ENCODE measurements at places on chromosomes 4 and X. TPM values are rescaled to one million over a fixed set of nuclear protein-coding genes. Genes with fewer than 3 reads are reported as not detected.

DNA sequence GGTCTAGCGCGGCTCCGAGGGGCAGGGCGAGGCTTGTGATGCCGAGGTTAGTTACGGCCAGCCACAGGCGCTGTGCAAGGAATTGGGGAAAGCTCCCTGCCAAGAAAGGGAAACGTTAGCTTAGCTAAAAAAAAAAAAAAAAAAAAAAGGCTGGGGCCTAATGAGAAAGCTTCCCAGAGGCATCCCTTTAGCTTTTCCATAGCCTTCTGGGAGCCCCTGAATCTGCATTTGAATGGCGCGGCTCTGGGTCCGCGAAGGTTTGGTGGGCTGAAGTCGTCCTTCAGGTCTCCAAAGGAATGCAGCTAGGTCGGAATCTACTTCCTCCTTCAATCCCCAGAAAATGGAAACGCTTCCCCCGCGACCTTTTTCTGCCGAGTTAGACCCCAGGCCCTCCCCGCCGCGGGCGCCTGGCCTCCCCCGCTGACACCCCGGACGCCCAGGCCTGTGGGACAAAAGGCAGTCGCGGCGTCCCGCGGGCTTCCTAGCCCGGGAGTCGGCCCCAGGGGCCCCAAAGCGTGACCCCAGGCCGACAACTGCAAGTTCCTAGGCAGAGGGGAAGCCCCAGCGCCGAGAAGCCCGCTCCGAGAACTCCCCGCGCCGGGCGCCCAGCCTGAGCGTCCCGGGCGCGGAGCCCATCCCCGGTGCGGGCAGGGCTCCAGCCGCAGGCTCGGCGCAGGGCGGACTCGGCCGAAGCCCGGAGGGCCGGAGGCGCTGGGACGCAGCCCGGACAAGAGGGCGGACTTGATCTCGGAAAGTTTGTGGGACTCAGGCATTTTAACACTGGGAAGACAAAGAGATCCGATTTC lies 605 bp upstream of the FAT1 start:
- H3K27me3 ChIP-seq = peaks cover 28% of the 10 kb centered on the region
- no peak overlapping the region for H3K4me3 ChIP-seq
- DNase-seq = no peak

GRCh38 chrX:138775517-138775916 lies 64.0 kb upstream of the FGF13 start:
- DNase-seq = no peak
- no peaks in the 10 kb centered on the region for H3K36me3 ChIP-seq
- H3K4me3 ChIP-seq = no peak overlapping the region
- no peaks in the 10 kb centered on the region for H3K4me1 ChIP-seq

- H3K27ac ChIP-seq = no peak overlapping the region
- no peak overlapping the region for H3K4me3 ChIP-seq
Measured at GRCh38 chr4:155828628-155829027, 37.4 kb downstream of the ASIC5 start.

DNA sequence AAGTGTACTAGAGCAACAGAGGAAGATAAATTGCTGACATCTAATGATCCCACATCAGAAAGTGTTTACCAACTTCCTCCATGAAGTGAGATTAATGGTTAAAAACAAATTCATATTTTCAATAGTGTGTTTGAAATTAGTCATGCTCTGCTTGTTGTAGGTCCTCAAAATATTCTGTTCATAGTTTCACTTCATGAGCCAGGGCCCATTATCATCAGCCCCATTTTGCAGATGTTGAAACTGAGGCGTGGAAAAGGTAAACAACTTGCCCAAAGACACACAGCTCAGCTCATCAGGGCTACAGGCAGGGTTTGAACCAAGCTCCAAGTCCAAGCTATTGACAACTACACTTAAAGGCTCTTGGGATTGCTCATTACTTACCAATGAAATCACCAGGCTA lies 103.5 kb upstream of the PPARGC1A start:
- H3K27me3 ChIP-seq = no peaks in the 10 kb centered on the region
- no peak overlapping the region for H3K4me3 ChIP-seq
- no peak overlapping the region for H3K27ac ChIP-seq
- no peaks in the 10 kb centered on the region for H3K36me3 ChIP-seq

DNA sequence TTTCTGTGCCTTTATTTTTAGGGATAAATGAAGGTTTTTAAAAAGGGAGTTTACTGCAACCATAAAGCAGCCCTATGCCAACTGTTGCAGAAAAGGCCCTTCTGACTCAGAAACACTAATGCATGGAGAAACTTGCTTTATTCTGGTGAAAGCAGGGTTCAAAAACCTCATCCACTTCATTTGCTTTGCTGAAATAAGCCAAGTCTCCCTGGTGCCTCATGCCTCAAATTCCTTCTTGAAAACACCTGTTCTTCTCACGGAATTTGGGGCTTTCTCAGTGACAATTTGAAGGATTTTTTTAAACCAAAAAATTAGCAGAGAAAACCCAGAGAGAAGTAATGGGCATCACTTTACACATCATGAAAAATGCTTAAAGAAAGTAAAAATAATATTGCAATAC lies 349.0 kb downstream of the PCDH7 start:
- H3K27me3 ChIP-seq = no peaks in the 10 kb centered on the region
- no peak overlapping the region for H3K27ac ChIP-seq
- no peak overlapping the region for H3K4me3 ChIP-seq
- no peaks in the 10 kb centered on the region for H3K36me3 ChIP-seq

SCRG1 gene
- total RNA-seq = not detected

- H3K36me3 ChIP-seq = no peaks in the 10 kb centered on the region
- H3K4me1 ChIP-seq = peaks cover 14% of the 10 kb centered on the region
- no peaks in the 10 kb centered on the region for H3K27me3 ChIP-seq
- DNase-seq = no peak
- H3K4me3 ChIP-seq = peak overlapping the region; percentile 83
Measured at GRCh38 chr4:105147016-105147552, 408 bp downstream of the TET2 start.

DNA sequence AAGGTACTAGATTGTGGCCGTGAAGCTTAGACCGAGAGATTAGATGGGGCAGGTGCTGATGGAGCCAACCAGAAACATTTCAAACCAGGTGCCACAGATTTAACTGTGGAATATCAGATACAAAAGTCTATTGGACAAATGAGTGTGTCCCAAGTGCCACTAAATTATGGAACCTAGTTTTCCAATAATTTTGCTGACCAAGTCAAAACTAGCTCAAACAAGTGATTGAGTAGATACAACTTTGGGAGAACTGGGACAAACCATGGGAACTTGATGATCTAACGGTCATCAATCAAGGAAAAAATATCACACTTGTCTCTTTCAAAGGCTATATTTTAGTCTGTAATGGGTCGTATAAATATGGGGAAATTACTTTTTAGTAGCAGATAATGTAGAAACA lies 562.9 kb downstream of the KCNIP4 start:
- no peak for DNase-seq
- H3K4me3 ChIP-seq = no peak overlapping the region
- no peak overlapping the region for H3K27ac ChIP-seq
- H3K4me1 ChIP-seq = no peaks in the 10 kb centered on the region
- no peaks in the 10 kb centered on the region for H3K36me3 ChIP-seq

DNA sequence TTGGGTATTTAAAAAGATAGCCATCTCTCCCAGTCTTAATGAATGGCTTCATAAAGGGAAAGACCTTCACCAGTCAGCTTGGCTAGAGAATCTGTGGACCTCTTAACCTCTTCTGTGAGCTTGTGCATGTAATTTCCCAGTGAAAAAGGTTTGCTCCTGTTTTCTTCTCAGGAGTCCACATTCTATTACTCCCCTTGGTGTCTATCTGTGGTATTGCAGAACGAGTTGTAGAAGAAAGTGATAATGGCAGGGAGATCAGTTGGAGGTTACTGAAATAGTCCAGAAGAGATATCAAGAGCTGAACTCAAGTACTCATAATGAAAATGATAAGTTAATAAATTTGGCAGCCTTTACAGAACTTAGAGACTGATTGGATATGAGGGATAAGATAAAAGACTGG lies 16.5 kb upstream of the VAMP7 start:
- H3K27me3 ChIP-seq = no peaks in the 10 kb centered on the region
- no peak overlapping the region for H3K27ac ChIP-seq
- no peak overlapping the region for H3K4me3 ChIP-seq
- H3K36me3 ChIP-seq = no peaks in the 10 kb centered on the region
- H3K4me1 ChIP-seq = no peaks in the 10 kb centered on the region

RAB39B gene
- total RNA-seq = 8.8 TPM

DNA sequence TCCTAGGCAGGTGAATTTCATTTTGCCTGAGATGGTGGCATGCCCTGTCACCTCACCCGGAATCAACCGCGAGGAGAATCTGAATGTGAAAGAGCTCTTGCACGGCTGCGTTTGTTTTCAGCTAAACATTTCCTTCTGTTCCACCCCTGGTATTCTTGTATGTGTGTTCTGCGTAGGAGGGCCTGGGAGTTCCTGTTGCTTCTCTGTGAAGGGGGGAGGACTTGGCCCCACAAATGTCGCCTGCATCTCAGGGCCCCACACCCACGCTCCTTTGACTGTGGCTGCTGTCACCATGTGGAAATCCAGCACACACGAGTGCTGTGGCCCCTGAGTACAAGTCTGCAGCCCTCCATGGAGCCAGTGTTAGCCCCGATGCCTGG lies 45.8 kb upstream of the CLCN4 start:
- H3K27ac ChIP-seq = peak overlapping the region; percentile 98
- peak overlapping the region; percentile 18 for H3K4me3 ChIP-seq
- H3K27me3 ChIP-seq = no peaks in the 10 kb centered on the region
- peaks cover 97% of the 10 kb centered on the region for H3K4me1 ChIP-seq

DNA sequence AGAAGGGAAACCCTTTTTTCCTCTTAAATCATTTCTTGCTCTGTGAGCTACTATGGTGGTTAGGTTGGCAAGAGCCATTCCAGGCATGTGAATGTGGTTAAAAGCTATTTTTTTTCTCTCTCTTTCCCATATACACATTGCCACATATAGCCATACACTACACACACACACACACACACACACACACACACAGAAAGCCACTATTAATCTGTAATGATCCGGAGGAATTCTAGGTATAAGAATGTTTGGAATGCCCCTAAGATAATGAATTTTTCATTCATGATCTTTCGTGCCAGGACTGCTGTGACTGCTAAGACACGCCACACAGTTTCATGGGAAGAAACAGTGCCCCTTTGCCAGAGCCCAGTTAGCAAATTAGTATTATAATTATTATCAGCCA lies 21.8 kb upstream of the TLL1 start:
- no peak overlapping the region for H3K4me3 ChIP-seq
- no peaks in the 10 kb centered on the region for H3K4me1 ChIP-seq
- no peak overlapping the region for H3K27ac ChIP-seq
- no peaks in the 10 kb centered on the region for H3K36me3 ChIP-seq
- no peak for DNase-seq

MAGEC2 gene
- total RNA-seq = not detected

GRCh38 chr4:58514299-58514698 lies 1404.1 kb upstream of the IGFBP7 start:
- H3K27me3 ChIP-seq = no peaks in the 10 kb centered on the region
- H3K36me3 ChIP-seq = no peaks in the 10 kb centered on the region
- H3K4me1 ChIP-seq = no peaks in the 10 kb centered on the region
- H3K27ac ChIP-seq = no peak overlapping the region
- no peak for DNase-seq
- H3K4me3 ChIP-seq = no peak overlapping the region

DNA sequence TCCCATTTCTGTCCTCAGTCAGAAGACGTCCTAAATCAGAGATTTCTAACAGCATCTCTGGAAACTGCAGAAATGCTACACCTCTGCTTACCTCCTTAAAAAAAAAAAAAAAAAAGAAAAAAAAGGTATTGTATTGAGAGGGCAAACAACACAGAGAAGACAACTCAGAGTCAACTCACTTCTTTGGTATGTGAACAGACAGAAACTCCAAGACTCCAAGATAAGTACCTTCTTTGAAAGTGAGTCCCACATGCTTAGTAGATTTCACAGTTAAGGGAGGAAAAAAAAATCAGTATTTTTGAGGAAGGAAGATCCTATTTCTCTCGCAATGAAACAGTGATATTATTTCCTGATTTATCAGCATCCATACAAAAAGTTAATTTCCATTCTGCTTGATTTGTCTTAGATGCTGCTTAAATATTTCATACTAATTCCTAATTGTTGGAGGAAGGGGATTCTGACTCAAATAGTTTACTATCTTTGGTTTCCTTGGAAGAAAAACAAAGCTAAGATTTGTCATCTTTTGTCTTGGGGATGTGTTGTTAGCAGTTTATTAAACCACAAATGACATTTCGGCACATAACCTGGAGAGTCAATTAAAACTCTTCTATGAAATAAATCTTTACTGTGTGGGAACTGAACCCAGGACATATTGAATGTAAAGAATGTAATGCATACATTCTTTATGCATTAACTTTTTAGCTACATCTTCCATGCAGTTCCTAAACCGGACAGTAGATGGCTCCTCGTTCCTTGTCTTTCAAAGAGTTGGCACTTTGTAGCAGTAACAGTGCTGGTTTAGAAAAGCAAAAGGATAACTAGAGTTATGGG lies 4.7 kb downstream of the RASGEF1B start:
- peaks cover 28% of the 10 kb centered on the region for H3K4me1 ChIP-seq
- no peaks in the 10 kb centered on the region for H3K27me3 ChIP-seq
- no peak overlapping the region for H3K4me3 ChIP-seq
- H3K27ac ChIP-seq = no peak overlapping the region

DNA sequence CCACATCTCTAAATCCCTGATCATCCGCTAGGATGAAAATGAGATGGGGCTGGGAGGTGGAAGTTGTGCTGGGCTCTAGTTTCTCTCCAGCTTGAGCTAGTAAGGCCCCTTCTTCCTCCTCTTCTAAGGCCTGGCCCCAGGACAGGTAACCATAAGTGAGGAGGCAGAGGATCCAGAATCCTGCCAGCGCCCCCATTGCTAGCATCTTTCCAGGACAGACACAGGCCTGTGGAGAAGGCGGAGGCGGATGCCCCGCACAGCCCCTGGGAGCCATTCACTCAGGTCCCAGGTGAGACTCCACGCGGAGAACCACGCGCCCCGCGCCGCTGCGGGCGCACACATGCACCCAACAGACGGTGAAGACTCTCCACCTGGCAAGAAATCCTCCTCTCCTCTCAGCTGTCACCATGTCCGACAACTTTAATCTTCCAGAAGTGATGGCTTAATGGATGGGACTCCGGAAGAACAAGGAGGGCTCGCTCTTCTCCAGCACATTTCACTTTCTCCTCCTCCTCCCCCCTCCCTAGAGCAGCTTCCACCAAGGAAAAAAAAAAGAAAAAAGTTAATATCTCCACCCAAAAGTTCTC lies 793 bp downstream of the ARSJ start:
- peaks cover 28% of the 10 kb centered on the region for H3K27me3 ChIP-seq
- no peaks in the 10 kb centered on the region for H3K36me3 ChIP-seq
- DNase-seq = no peak
- H3K4me3 ChIP-seq = no peak overlapping the region
- peaks cover 6% of the 10 kb centered on the region for H3K4me1 ChIP-seq
- no peak overlapping the region for H3K27ac ChIP-seq

All from B cell (primary cell).